Ammon's horn (tissue), 1 donor: ENCODE measurements at places on chromosomes 2 and 18.
A peak's percentile ranks its signal among the peaks of the same experiment; 100 is the strongest.

GRCh38 chr2:99861376-99861760, 281.0 kb downstream of the AFF3 start:
- no peak for DNase-seq

DNA sequence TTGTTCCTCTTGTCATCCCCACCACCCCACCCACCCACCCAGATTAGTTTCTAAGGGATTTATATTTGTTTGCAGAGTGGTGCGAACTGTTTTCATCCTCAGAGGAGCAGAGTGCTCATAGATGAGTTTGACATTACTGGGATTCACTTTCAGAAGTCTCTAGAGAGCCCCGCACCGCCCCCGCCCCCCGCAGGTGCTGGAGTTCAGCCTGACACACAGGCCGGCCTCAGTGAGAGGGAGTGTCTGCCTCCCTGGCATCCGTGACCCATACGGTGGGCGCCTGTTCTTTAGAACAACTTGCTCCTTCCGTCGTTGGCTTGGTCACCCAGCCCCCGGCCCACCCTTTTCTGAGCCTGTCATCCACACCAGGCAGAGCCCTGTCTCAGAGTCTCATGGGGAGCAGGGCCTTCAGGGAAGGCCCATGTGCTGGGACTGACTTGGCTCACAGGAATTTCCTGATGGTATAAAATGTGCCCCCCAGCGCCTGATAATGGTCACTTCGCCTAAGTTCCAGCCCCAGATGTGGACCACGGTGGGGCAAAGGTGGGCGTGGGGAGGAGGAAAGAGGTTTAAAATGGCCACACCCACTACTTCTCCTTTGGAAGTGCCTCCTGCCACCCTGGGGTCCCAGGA, 44.3 kb downstream of the HPCAL1 start:
- DNase-seq: no peak

DNA sequence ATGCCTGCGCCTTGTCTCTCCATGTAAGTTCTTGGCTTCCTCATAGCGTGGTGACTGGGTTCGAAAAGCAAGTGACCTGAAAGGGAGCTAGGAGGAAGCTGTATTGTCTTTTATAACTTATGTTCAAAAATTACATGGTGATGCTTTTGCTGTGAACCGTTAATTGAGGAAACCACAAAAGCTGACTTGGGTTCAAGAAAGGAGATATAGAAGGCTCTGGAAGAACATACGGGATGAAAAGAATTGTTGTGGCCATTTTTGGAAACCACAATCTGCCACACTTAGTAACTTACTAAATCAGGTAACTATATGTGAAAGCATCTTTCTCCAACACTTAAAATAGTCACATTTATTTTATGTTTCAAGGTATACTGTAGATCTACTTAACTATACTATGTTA, 177.0 kb upstream of the RBMS1 start:
- no peak for DNase-seq

DNA sequence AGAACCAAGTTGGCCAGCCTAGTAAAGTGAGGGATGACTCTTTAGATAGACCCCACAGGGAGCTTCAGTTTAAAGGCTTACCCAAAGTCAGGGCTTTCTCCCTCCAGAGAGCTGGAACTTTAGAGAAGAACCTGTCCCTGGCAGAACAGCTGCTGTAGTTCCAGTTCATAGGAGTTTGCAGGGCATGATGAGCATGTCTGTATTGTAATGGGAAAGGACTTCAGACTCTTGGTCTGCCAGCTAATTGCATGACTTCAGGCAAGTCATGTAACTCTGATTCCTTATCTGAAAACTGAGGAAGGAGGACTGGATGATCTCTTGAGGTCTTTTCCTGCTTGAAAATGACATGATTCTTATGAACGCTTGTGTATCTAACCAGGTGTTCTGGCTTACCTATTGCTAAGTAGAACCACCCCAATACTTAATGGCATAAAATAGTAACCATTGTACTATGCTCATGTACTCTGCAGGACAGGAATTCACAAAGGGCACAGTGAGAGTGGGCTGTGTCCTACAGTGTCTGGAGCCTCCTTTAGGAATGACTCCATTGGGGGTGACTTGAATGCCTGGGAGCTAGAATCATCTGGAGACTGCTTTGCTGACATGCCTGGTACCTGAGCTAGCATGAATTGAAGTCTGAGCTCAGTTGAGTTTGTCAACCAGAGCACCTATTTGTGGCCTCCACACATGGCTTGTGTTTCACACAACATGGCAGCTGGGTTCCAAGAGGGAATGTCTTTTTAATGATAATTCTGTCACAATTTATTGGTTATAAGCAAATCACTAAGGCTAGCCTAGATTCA, 18.9 kb downstream of the SP5 start:
- DNase-seq: no peak

DNA sequence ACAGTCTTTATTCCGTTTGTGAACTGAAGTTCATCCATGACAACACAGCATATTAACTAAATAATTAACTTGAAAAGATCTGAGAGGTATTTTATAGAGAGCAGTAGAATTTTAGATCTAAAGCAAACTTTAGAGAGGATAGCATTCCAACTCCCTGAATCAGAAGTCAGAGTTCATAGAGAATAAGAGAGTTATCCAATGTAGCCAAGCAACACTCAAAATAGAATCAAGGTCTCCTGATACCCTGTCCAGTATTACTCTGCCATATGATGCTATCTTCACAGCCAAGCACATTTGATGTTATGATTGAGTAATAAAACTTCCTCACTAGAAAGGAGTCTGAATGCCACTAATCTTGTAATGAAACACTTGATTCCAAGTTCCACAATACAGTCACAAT, 55.5 kb downstream of the RIT2 start:
- DNase-seq: no peak

GRCh38 chr18:43916984-43917383, 639.7 kb upstream of the SYT4 start:
- no peak for DNase-seq

DNA sequence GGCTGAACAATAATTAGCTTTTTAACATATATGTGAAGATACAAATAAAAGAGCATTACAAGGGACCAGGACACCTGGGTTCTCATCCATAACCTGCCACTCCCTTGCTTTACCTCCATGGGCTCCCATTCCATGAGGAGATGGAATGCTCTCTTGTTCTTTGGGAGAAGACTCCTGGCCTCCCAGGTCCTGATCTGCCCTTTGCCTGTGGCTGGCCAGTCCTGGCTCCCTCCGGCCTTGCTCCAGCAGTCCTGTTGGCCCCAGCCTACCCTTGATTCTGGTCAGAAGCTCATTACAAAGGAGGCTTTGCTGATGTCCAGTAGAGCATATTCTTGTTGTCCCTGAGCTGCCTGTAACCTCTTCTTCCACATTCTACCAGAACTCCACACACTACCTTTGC, 60.3 kb downstream of the ADD2 start:
- DNase-seq: no peak

DNA sequence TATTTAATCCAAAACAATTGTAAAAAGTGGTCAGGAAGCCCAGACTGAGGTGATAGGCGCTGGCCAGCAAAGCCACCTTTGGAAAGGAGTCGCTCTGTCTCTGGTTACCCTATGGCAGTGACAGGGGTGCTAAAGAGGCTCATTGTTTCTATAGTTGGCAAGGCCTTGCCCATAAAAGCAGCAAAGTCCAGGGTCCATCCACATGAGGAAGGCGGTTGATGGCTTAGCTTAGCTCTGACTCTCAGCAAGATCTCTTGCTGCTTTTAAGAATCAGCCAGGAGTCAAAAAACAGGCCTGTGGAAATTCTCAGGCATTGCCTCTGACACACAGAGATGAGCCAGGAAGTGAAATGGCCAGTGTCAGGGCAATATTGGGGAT, 57.8 kb upstream of the CYP26B1 start:
- peak; percentile 4 for DNase-seq

DNA sequence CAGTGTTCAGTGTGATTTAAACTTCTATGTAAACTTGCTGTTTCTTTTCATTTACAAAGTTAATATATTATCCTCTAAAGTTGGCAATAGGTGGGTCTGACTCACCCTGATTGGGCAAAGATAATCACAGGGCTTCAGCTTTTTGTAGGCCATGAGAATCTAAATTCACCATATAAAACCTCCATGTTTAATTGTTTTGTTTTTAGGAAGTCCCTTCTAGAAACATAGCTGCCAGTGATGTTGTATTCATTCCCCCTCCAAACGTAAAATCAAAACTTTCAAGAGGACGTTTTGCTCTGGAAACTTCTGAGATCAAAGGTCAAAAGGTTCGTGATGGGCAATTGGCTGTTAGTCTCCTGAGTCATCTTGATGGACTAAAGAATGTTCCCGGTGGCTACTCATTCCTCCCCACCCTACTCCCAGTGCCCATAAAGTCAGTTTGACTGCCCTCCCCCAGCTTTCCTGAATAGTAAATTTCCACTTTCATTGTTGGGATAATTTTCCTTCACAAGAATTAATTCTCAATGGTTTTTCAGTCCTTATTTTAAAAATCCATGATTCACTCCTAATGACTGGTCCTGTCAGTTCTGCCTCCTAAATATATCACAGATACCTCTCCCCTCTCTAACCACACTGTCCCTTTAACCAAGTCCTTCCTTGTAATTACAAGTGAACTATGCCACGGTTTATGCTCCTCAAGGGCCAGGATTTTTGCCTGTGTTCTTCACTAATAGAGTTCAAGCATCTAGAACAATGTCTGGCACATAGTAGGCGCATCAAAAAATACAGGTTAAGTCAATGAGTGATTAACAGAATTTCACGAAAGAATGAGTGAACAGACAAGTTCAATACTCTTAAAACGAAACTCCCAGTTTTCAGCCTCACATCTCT, 164.4 kb upstream of the VRK2 start:
- no peak for DNase-seq

GRCh38 chr2:63571291-63571690, 17.0 kb downstream of the WDPCP start:
- no peak for DNase-seq

DNA sequence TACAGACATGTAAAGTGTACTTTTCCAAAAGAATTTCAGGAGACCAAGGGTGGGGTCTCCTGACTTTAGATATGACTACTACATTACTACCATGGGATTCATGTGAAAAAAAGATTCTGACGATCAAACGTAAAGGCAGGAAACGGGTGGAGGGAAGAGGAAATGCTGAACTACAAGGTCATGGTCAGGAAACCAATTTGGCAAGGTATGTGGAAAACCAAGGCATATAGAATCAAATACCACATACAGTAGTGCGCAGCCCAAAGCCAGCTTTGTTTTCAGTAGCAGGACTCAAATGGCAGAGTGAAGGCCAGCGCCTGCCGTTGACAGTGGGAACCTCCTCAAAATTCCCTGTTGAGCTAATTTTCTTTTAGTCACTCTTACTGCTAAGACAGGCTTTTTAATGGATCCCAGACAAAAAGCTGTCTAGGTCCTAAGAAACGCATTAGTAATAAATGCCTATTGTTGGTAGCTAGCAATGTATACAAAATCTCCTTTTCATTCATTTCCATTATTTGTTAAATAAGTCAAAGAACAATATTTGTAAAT, 57.6 kb upstream of the SERTAD2 start:
- no peak for DNase-seq

GRCh38 chr18:13513481-13513880, 212.9 kb downstream of the FAM210A start:
- DNase-seq: no peak

DNA sequence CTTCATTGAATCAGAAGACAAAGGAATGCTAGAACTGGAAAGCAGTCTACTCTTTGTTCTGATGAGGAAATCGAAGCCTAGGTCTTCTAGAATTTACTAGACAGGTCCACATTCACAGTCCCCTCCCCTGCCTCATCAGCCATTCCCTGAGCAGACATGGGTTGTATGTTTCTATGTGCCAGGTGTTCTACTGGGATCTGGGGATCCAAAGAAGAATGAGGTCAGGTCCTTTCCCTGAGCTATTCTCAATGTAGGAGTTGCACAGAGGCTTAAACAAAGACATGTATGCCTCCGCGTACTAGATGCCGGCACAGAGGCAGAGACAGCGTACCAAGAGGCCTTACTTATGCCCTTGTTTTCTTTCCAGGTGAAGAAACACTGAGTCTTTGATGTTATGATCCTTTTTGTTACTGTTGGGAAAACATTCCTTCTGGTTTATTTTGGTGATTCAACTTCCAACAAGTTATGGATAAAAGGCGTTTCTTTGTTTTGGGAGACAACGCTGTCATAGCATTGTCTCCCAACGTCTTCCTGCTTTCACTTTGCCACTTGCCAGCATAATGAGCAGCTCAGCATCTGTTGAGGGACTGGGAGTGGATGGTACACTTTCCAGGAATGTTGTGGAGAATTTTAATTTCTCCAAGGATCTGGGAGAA, 174.4 kb downstream of the ALPK2 start:
- no peak for DNase-seq

GRCh38 chr2:101815739-101816391, 118.4 kb downstream of the MAP4K4 start:
- no peak for DNase-seq

- peak; percentile 16 for DNase-seq
Observed at GRCh38 chr2:20185176-20186022, 39.5 kb downstream of the SDC1 start.

GRCh38 chr2:83953697-83954096, 505.4 kb downstream of the SUCLG1 start:
- DNase-seq: no peak

DNA sequence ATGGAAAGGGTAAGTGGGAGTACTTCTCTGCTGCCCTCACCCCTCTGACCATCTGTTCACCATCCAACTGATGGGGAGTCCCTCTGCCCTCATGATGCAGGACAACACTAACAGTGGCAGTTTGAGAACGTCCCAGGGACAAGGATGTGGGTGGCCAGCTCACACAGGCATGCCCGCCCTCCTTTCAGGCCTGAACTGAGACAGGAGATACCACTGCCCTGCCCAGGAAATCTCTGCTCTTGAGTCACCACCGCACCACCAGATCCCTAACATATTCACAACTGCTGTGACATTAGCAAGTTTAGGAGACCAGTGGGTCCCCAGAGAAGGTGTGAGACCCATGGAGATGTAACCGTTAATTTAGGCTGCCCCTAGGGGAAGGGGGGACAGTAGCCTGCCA, 66.2 kb downstream of the TRAPPC8 start:
- DNase-seq: no peak

DNA sequence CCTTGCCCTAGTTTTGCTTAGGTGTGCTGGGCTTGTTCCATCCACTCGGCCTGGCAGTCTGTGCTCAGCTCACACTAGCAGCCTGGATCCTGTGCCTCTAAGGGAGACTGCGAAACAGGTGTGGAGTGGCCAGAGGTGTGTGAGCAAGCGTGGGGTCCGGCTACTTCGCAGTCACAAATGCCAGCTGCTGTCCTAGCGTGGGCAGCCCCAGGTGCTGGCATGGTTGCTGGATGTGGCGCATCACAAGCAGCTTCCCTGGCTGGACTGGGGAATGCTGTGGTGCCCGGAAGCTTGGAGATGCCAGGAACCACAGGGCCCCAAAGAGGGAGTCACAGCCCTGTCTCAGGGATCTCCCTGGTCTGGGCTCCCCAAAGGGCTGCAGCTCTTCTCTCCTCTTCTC, 119.0 kb upstream of the TMEFF2 start:
- no peak for DNase-seq

DNA sequence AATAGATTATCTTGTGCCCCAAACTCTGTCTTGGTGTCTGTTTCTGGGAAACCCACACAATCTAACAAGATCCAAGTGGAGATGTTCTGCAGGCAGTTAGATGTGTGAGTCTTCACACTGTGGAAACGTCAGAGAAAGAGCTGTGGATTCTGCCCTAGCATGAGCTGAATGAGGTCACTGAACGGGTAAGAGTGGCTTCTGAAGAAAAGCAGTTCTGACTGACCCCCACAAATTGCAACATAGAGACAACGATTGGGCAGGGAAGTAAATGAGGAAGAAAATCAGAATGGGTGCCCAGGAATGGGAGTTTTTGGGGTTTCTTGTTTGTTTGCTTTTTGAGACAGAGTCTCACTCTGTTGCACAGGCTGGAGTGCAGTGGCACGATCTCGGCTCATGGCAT, 12.9 kb upstream of the RPL37A start:
- DNase-seq: no peak
